ENCODE measurements at places on chromosomes 6 and 20. TPM values are rescaled to one million over a fixed set of nuclear protein-coding genes. Genes with fewer than 3 reads are reported as not detected.

Gene COL9A1
- total RNA-seq, result not detected

Gene PNPLA1
- total RNA-seq, result not detected

Gene BEND6
- total RNA-seq, result 2.0 TPM

Gene HSPA1L
- 0.83 TPM for total RNA-seq

Gene NT5E
- 74.2 TPM for total RNA-seq

Gene KIF25
- not detected for total RNA-seq

Gene XKR7
- total RNA-seq, result not detected

Gene SHLD1
- total RNA-seq, result 2.0 TPM
